ENCODE measurements at places on chromosomes 1 and 21. TPM values are rescaled to one million over a fixed set of nuclear protein-coding genes. Genes with fewer than 3 reads are reported as not detected.

LCE3D gene
- total RNA-seq, result not detected

CLDN17 gene
- not detected for total RNA-seq

ZNF683 gene
- total RNA-seq, result not detected

CELF3 gene
- total RNA-seq, result not detected

PDIK1L gene
- total RNA-seq, result 3.6 TPM

GJC2 gene
- 2.1 TPM for total RNA-seq

AKR7A3 gene
- total RNA-seq, result 0.28 TPM
